Lung (tissue), 17 donors: ENCODE measurements at places on chromosomes 4 and X.

GRCh38 chr4:147674496-147674895 lies 9.5 kb downstream of the PRMT9 start:
- H3K4me3 ChIP-seq: no peak overlapping the region
- no peaks in the 10 kb centered on the region for H3K4me1 ChIP-seq
- no peaks in the 10 kb centered on the region for H3K27me3 ChIP-seq
- H3K27ac ChIP-seq: no peak overlapping the region
- H3K36me3 ChIP-seq: peaks cover 20% of the 10 kb centered on the region

DNA sequence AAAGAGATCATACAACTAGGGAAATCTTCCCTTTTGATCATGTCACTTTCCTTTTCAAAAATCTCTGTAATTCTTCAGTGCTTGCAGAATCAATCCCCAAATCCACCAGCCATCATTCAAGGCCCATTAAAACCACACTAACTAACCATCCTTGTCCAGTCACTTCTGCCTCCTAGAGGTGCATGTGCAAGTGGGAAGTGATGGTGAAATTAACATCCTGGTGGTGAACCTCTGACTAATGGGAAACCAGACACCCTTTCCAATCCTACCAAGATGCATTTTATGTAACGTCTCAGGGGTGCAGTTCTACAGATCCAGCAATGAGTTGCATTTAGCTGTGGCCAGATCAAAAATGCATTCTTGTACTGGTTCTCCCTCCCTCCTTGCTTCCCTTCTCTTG lies 341.8 kb downstream of the RAPGEF2 start:
- no peak for DNase-seq
- H3K27ac ChIP-seq: no peak overlapping the region
- no peaks in the 10 kb centered on the region for H3K36me3 ChIP-seq
- H3K4me1 ChIP-seq: peaks cover 4% of the 10 kb centered on the region
- H3K27me3 ChIP-seq: no peaks in the 10 kb centered on the region
- H3K4me3 ChIP-seq: no peak overlapping the region

GRCh38 chr4:13193662-13194061 lies 290.5 kb downstream of the RAB28 start:
- no peak overlapping the region for H3K27ac ChIP-seq
- no peak overlapping the region for H3K4me3 ChIP-seq
- H3K27me3 ChIP-seq: no peaks in the 10 kb centered on the region
- H3K4me1 ChIP-seq: no peaks in the 10 kb centered on the region
- H3K36me3 ChIP-seq: no peaks in the 10 kb centered on the region

DNA sequence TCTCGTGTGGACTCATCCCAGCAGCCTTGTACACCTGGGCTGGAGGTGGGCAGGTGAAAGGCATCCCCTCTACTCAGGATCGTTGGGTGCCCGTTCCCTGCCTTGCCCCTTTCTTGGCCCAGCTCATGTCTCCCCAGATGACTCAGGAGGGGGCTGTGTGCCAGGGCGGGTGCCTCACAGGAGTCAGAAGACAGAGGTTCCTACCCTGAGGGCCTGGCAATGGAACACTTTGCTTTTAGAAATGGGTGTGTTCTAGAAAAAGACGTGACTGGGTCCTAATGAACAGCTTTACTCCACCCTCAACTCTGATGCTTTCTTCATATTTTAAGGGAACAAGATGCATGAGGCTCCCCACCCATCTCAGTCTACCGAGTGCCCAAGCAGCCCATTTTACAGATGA lies 22.5 kb upstream of the TRIM2 start:
- no peak overlapping the region for H3K27ac ChIP-seq
- H3K4me3 ChIP-seq: no peak overlapping the region
- no peak for DNase-seq
- no peaks in the 10 kb centered on the region for H3K36me3 ChIP-seq
- H3K27me3 ChIP-seq: no peaks in the 10 kb centered on the region
- H3K4me1 ChIP-seq: no peaks in the 10 kb centered on the region

GRCh38 chrX:65874110-65874509 lies 165.8 kb downstream of the VSIG4 start:
- no peaks in the 10 kb centered on the region for H3K27me3 ChIP-seq
- no peaks in the 10 kb centered on the region for H3K36me3 ChIP-seq
- DNase-seq: no peak
- H3K4me3 ChIP-seq: no peak overlapping the region
- H3K4me1 ChIP-seq: no peaks in the 10 kb centered on the region

GRCh38 chr4:159104694-159105414 lies 2.0 kb downstream of the RAPGEF2 start:
- H3K4me3 ChIP-seq: peak overlapping the region; percentile 83
- peak overlapping the region; percentile 92 for H3K27ac ChIP-seq
- DNase-seq: no peak
- no peaks in the 10 kb centered on the region for H3K36me3 ChIP-seq
- H3K4me1 ChIP-seq: peaks cover 2% of the 10 kb centered on the region
- H3K27me3 ChIP-seq: no peaks in the 10 kb centered on the region

GRCh38 chr4:113760094-113760794 lies 1.3 kb downstream of the CAMK2D start:
- H3K4me3 ChIP-seq: peak overlapping the region; percentile 69
- peak; percentile 47 for DNase-seq
- peak overlapping the region; percentile 99 for H3K27ac ChIP-seq
- H3K27me3 ChIP-seq: no peaks in the 10 kb centered on the region

- no peak overlapping the region for H3K4me3 ChIP-seq
- no peaks in the 10 kb centered on the region for H3K4me1 ChIP-seq
- peak; percentile 65 for DNase-seq
- peaks cover 6% of the 10 kb centered on the region for H3K27me3 ChIP-seq
- H3K27ac ChIP-seq: no peak overlapping the region
- no peaks in the 10 kb centered on the region for H3K36me3 ChIP-seq
These were observed 80.2 kb upstream of the CBLL2 start for GRCh38 chrX:22192419-22193060.

DNA sequence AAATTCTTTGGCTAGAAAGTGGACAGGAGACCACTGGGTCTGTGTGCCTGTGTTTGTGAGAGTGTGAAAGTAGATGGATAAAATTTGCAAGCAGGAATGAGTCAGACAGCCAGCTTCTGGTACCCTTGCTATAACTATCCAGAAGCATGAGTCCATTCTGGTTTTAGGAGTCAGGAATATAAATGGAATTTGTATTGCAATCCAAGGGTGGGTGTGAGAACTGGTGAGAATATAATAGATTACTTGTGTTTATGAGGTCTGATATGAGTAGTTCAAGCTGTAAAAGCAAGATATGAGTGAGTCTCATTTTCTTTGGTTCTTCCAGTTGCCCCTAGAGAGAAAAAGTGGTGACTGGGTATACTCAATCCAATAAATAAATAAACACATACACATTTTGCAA lies 212.7 kb upstream of the TAPT1 start:
- no peak overlapping the region for H3K27ac ChIP-seq
- H3K4me3 ChIP-seq: no peak overlapping the region
- H3K27me3 ChIP-seq: peaks cover 27% of the 10 kb centered on the region
- H3K4me1 ChIP-seq: peaks cover 10% of the 10 kb centered on the region
- DNase-seq: no peak
- H3K36me3 ChIP-seq: no peaks in the 10 kb centered on the region

DNA sequence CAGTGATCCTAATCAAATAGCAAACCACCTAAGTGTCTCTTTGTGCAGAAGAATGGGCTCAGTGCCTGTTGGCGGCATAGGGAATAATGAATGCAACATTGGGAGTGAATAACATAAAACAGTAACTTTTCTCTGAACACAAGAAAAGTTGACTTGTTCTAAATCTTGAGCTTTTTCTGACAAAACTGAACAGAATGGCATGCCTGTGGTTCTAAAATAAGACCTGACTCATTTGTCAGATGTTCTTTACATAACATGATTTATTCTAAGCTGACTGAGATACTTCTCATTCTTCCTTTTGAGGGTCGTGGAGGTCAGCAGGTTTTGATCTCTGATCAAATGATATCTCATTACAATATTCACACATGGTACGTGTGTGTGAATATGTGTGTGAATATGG lies 165.4 kb upstream of the WDR1 start:
- H3K27ac ChIP-seq: no peak overlapping the region
- no peaks in the 10 kb centered on the region for H3K4me1 ChIP-seq
- DNase-seq: no peak
- H3K27me3 ChIP-seq: no peaks in the 10 kb centered on the region
- H3K36me3 ChIP-seq: no peaks in the 10 kb centered on the region
- H3K4me3 ChIP-seq: no peak overlapping the region

DNA sequence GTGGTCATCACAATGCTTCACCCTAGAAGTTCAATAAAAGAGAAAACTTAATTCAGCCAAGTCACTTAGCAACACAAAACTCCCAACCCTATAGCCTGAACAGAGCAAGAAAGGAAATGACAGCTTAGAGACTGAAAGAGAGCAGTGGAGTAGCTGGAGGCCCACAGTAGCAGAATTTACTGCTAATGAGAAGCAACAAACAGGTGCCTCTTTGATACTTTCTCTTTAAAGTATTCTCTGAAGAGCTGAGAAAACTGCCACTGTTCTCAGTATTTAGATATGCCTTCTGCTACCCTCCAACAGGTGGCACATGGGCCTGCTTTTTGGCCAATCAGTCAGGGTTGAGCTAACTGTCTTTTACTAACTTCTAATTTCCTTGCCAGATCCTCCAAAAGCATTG lies 240.0 kb downstream of the GPC3 start:
- H3K36me3 ChIP-seq: no peaks in the 10 kb centered on the region
- H3K27ac ChIP-seq: no peak overlapping the region
- peaks cover 3% of the 10 kb centered on the region for H3K4me1 ChIP-seq
- no peak overlapping the region for H3K4me3 ChIP-seq

GRCh38 chr4:150679018-150679764 lies 97.2 kb downstream of the MAB21L2 start:
- H3K27ac ChIP-seq: no peak overlapping the region
- no peaks in the 10 kb centered on the region for H3K36me3 ChIP-seq

DNA sequence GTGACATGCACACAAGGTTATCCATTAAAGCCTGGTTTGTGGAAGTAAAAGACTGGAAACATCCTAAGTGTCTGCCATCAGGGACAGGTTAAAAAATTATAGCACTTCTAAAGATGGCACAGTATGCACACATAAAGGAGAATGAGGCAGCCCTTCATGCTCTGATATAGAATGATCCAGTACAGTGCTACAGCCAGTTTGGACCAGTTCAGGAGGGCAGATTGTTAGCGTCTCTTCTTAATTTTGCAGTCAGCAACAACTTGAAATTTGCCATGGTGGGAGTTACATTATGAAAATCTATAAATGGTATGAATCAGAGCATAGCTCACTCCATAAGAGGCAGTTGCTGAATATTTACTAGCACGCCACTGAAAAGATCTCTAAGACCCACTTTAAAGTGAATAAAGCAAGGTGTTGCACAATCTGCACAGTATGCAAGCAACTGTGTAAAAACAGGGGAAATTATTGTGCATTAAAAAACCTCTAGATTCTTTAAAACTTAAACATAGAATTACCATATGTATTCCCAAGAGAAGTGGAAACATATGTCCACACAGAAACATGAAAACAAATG lies 20.3 kb upstream of the SOD3 start:
- H3K4me1 ChIP-seq: peaks cover 25% of the 10 kb centered on the region
- no peaks in the 10 kb centered on the region for H3K27me3 ChIP-seq
- no peak for DNase-seq
- no peak overlapping the region for H3K4me3 ChIP-seq

GRCh38 chr4:143302536-143302935 lies 34.1 kb upstream of the GAB1 start:
- no peaks in the 10 kb centered on the region for H3K27me3 ChIP-seq
- peak; percentile 75 for DNase-seq
- no peaks in the 10 kb centered on the region for H3K36me3 ChIP-seq

- H3K4me1 ChIP-seq: peaks cover 4% of the 10 kb centered on the region
- H3K36me3 ChIP-seq: no peaks in the 10 kb centered on the region
- no peaks in the 10 kb centered on the region for H3K27me3 ChIP-seq
- DNase-seq: peak; percentile 16
- no peak overlapping the region for H3K4me3 ChIP-seq
- no peak overlapping the region for H3K27ac ChIP-seq
These were observed 20.8 kb downstream of the ENPP6 start for GRCh38 chr4:184196730-184197385.

DNA sequence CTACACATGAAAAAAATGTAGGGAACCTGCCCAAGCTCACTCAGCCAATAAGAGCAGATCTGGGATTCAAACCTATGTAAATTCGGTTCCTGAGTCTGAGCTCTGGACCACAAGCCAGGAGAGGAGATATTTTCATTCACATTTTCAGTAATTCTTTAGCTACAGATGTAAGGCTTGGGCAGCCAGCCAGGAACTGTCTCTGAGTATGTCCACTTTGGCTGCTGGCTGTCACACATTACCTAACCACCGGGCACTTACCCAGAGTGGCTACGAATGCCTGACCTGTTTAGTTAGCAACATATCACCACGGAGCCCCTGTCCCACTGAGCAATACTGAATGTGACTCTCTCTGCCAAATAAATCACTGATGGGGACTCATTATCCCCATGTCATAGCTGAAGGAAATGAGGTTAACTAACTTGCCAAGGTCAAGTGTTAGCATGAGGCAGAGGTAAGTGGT lies 15.3 kb downstream of the USP46 start:
- peaks cover 33% of the 10 kb centered on the region for H3K4me1 ChIP-seq
- peak overlapping the region; percentile 70 for H3K27ac ChIP-seq
- DNase-seq: peak; percentile 46
- no peak overlapping the region for H3K4me3 ChIP-seq
- H3K27me3 ChIP-seq: no peaks in the 10 kb centered on the region

DNA sequence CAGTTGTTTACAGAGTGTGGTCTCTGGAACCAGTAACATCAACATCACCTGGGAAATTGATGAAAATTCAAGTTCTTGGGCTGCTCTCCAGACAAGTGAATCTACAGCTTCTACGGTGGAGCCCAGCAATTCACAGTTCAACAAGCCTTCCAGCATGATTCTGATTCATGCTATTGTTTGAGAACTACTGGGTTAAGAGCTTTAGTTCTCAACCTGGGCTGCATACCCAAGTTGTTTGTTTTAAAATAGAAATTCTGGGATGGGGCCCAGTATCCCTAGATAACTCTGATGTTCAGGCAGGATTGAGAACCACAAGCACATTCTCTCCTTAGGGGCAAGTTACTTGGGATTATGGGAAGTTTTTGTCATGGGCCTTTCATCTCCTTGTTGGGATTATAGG lies 37.9 kb upstream of the PGK1 start:
- no peaks in the 10 kb centered on the region for H3K4me1 ChIP-seq
- DNase-seq: peak; percentile 1
- no peaks in the 10 kb centered on the region for H3K36me3 ChIP-seq
- H3K27ac ChIP-seq: no peak overlapping the region

DNA sequence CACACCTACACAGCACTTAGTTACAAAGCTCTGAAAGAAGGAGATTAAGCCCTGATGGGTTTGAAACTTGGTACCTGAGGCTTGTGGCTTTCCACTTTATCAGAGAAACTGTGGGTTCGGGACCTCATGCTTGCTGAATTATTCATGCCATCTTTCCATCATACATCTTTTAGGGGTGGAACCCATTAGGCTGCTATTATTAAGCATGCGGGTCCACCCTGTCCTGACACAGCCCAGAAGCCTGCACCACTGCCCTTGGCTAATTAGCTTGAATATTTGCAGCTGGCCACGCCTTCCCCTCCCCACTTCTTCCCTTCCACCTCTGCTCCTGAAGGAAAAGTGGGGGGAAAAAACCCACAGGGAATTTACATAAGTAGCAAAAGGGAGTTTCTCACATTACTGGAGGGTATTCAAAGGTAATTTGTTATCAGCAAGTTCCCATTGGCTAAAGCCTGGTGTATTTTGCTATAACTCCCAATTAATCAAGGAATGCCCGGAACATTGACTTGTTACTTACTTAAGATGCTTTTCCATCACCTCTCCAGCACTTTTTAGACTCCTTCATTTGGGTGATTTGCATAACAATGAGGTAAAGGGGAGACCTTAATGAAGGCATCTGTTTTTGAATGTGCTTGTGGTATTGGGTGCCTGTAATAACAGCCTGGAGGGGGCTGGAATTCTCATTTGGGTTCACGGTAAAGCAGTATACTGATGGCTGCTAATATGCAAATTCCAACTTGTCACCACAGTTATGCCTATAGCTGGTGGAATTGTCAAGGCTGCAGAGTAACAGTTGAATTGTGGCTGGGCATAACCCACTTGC lies 231.7 kb upstream of the GATB start:
- no peaks in the 10 kb centered on the region for H3K36me3 ChIP-seq
- no peak overlapping the region for H3K4me3 ChIP-seq
- no peaks in the 10 kb centered on the region for H3K27me3 ChIP-seq
- no peak overlapping the region for H3K27ac ChIP-seq
- DNase-seq: no peak
